ENCODE measurements at places on chromosomes 4 and X.

GRCh38 chr4:150368667-150369066 lies 213.3 kb upstream of the MAB21L2 start:
- no peak for DNase-seq

DNA sequence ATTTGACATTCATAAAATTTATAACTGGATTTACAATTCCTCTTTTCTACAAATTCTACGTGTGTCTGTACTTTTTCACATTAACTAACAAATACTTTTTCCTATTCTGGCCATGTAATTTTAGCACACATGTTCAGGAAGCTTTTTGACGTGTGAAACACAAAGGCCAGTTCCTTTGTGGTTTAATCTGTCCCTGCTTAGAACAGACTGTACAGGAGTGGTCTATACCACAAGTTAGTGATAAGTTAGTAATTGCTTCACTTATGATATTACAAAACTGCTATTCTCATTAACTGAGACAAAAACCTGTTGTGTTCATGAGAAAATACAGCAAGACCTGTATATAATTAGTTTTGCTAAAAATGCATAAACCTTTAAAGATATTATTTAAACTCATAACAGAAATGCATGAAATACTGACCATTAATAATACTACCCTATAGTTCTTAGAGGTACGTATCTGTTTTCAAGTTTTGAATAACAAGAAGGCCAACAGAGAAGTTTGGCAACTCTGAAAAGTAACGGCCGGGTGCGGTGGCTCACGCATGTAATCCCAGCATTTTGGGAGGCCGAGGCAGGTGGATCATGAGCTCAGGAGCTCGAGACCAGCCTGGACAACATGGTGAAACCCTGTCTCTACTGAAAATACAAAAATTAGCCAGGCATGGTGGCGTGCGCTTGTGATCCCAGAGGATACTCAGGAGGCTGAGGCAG lies 13.7 kb upstream of the AREG start:
- no peak for DNase-seq

DNA sequence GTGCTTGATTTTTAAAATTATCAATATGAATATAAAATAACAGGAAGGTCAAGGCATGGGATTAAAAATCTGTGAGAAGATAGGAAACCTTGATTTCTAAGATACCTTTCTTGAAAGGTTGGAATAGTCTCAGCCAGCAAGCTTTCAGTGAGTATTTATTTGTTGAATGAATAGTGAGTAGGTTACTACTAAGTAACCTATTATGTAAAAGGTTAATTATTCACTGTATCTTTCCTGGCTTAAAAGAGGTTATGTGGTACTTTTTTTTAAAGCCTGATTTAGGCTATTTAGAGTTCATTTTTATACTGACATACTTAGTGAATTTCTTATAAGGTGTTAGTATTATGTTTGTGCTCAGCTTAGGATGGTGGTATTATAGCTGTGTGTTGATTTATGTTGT lies 123.5 kb downstream of the PTPN13 start:
- no peak for DNase-seq

DNA sequence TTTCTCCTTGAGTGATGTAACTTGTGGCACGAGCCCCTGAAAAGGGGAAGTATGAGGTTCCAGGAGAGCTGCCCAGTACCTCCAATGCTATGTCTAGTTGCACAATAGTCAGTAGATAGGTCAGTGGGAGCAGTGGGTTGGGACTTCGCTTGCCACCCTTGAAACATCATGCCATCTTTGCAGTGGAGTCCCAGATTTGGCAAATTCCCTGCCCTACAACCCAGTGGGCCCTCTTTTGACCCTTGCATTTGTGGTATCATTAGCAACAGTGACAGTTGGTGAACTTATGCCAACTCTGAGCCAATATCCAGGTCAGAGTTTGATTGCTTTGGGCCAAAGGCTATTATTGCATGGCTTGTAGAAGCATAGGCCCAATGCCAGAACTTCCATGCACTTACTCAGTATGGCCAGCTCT lies 12.3 kb downstream of the FHL1 start:
- no peak for DNase-seq

DNA sequence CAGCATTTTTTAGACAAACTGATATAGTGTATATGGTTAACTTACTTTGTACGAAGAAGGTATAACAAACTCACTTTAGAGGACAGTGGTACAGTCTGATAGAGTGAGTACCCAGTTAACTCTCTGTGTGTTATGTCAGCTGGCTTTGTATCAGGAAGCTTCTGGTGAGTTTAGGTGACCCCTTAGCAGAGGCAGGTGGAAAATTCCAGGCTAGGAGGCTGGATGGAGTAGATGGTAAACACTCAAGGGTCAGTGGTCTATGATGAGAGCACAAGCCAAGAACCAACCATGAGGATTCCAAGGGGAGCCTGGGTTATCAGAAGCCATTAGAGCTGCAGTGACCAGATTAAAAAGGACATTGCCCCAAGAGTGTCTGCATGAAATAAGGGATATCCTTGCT lies 227.3 kb upstream of the CENPE start:
- no peak for DNase-seq

DNA sequence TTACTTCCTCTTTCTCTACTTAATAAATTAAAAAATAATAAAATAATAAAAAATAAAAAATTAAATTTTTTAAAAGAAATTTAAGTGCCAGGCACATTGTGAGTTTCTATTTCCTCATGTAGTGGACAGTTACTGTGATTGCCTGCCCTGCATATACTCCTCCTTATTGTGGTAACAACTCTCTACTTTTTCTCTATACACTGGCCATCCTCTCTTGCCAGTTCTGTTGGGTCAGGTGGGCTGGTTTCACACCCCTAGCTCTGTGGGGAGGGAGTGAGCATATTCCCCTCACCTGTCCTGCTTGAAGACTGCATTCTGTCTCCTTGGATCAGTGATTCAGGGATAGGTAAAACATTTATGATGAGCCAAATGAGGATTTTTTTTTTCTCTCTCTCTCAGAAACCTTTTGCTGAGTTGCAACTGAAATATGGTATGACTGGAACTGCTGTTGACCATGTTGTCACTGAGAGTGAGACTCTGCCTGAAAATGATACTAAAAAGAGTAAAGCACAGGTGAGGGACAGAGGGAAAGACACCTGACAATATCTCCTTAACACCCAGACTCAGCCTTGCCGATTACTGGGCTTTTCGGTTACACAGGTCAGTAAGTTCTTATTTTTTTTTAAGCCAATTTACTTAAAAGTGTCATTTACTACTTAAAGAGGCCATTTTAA lies 37.2 kb downstream of the CXXC4 start:
- DNase-seq, result no peak

GRCh38 chrX:16491461-16491860 lies 158.5 kb upstream of the S100G start:
- no peak for DNase-seq

- DNase-seq, result peak; percentile 87
Measured at GRCh38 chr4:164572877-164573279, 181.1 kb upstream of the SMIM31 start.

DNA sequence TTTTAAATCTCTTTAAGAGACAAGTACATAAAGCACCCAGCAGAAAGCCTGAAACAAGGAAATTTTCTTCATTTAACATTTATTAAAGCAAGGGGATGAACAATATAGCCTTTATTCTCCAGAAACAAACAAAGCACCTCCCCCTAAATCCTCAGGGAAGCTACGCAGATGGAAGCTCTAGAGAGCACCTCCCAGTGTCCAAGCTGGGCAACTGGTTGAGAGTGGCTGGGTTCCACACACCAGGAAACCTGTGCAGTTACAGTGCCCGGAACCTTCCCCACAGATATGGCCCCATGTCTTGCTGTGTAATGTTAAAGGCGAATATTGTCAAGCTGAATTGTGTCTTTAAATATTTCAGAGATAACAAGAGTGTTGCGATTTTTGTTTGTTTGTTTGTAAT lies 8.9 kb upstream of the TRIML1 start:
- no peak for DNase-seq

- DNase-seq, result no peak
Measured at GRCh38 chr4:9758641-9759317, 22.7 kb upstream of the DRD5 start.

GRCh38 chr4:172573899-172574298 lies 594.7 kb upstream of the GALNT7 start:
- no peak for DNase-seq

GRCh38 chr4:162461952-162462351 lies 298.2 kb upstream of the FSTL5 start:
- DNase-seq, result no peak

- peak; percentile 84 for DNase-seq
Measured at GRCh38 chrX:110341189-110342035, 17.2 kb upstream of the RTL9 start.
